Stimulated activated CD8-positive, alpha-beta memory T cell treated with anti-CD3 and anti-CD28 coated beads, Interleukin-2, amount 100 ng/mL, for 48 hours (primary cell): ENCODE measurements at places on chromosomes 2 and 18.

DNA sequence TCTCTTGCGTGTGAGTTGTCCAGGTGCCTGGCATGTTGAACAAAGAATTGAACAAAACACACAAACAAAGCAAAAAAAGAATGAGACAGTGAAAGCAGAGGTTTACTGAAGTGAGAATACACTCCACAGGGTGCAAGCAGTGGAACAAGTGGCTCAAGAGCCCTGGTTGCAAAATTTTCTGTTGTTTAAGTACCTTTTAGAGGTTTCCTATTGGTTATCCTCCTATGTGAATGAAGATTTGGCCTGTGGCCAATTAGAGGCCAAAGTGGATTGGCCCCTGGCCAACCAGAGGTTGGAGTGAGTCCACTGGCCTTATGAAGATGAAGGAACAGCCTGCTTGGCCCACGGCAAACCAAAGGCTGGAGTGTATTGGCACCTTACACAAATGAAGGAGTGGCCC, 1188.5 kb upstream of the NRXN1 start:
- DNase-seq, result no peak

DNA sequence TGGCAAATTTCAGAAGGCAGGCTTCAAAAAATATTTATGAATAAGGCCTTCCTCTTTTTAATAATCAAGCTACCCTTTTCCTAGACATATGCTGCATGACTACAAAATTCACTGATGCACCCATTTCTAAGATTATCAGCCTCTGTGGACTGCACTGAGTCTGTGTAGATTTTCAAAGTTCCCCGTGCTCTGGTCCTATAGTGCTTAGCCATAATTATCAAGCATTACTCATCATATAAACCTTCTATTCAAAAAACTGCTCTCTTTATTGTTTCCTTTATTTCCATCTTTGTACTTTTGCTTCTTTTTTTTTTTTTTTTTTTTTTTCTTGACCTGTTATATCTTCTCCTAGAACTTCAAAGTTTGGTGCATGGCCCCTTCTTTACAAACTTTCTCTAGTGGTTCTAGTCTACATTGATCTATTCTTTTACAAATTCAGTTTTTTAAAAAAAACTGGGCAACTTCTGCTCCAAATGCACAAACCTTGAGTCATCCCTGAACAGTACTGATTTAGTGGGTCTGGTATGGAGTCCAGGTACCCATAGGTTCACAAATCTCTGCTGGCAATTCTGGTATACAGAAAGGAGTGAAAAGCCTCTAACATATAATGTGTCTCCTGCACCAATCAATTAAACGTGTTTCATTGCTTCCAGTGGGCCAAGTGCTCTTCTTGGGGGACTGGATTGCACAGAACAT, 481.9 kb downstream of the NUP35 start:
- no peak for DNase-seq

- DNase-seq, result no peak
Observed at GRCh38 chr2:37149626-37150322, 7.0 kb downstream of the EIF2AK2 start.

DNA sequence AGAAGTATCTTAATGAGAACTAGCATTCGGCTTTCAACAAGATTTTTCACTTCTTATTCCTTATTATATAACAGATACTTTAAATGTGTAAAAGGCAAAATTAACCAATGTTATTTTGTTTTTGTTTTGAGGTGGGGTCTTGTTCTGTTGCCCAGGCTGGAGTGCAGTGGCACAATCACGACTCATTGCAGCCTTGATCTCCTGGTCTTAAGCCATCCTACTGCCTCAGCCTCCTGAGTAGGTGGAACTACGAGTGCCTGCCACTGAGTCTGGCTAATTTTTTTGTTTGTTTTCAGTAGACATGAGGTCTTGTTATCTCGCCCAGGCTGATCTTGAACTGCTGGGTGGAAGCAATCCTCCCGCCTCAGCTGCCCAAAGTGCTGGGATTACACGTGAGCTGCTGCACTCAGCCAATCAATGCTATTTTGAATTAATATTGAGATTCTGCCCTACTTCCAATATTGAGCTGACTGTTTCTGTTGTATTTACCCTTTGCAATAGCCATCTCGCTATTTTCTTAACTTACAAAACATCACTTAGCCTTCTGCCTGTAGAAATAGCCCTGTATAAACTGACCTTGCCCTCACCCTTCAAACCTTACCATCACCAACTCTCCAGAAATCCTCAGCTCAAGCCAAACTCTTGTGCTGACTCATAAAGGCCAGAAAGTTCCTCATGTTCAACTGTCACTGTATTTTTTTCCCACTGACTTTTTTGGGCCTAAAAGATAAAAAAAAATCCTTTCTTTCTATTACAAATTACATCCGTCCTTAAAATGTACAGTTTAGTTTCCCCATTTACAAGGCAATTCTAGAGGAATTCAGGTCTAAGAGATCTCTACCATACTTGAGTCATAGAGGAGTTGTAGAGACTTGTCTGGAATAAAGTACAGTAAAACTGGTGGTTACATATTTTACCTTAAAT, 94.3 kb downstream of the OLA1 start:
- no peak for DNase-seq

DNA sequence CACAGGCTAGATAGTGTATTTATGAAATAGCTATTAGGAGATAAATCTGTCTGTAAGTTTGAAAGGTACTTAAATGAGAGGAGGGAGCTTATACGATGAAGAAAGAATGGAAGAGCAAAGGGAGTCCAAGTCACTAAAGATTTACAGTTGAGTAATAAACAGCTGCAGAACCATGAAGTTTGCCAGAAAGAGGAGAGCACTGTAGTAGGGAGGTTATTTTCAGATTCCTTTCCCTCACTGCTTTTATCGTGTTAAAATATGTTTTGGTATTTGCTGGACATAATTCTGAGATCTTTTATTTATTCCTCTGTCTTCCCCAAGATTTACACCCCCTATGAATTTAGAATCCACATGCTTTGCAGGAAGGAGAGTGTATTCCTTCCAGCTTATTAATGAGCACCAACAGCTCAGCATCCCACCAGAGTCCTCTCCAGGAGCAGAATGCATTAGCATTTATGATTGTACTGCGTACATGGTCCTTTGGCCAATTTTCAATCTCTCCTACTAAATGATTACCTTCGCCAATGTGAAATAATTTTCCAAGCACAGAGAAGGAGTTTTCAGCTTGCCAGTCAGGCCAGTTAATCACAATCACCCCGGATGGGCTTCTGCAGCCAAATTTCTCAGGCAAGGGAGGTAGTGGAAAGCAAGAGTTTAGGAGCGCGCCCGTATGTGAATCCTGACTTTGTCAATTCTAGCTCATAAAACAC, 297.0 kb downstream of the NBAS start:
- DNase-seq, result no peak
